ENCODE measurements at places on chromosomes 2 and 18. TPM values are rescaled to one million over a fixed set of nuclear protein-coding genes. Genes with fewer than 3 reads are reported as not detected.
A peak's percentile ranks its signal among the peaks of the same experiment; 100 is the strongest.

GRCh38 chr2:158143703-158144360 lies 42.2 kb downstream of the UPP2 start:
- DNase-seq = no peak

DNA sequence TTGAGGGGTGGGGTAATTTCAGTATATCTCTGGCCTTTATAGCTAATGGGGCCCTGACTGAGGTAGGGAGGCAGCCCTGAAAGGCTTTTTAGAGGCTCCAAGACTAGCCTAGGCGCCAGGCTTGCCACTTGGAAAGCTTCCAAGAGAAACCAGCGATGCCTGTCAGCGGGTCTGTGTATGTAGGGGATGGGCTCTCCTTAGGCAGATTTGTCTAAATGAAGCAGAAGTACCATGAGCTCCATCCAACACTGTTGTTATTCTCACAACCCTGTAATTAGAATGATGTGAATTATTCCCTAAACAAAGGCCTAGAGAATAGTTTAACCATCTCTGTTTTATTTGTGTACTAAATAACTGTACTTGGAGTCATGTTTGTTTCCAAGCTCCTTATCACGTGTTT lies 138.1 kb downstream of the B3GNT2 start:
- DNase-seq = no peak

GRCh38 chr2:215355801-215356200 lies 43.9 kb downstream of the ATIC start:
- no peak for DNase-seq

DNA sequence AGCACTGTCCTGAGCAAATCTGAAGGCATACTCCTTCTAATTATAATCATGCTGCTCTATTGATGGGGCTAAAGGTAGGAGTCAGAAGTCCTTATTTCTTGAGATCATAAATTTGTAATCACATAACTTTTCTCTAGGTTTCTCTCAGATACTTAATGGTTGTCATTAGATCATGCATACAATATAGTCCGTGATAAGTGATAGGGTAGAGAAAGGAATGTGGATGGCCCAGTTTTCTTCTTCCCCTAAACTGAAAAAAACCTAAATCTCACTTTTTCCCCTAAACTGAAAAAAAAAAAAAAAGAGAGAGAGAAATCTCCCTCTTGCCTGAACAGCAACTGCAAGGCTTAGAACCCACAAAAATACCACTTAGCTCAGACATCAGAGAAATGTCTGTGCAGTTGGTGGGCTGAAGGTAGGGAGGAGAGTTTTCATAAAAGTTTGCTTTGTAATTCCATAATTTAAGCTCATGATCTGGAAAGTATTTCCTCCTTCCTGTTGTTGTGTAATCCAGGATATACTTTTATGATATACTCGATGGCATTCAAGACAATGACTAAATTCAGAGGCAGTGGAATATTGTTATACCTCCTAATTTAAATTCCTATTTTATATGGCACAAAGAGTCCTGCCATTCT lies 79.3 kb upstream of the ITPRID2 start:
- DNase-seq = no peak

DNA sequence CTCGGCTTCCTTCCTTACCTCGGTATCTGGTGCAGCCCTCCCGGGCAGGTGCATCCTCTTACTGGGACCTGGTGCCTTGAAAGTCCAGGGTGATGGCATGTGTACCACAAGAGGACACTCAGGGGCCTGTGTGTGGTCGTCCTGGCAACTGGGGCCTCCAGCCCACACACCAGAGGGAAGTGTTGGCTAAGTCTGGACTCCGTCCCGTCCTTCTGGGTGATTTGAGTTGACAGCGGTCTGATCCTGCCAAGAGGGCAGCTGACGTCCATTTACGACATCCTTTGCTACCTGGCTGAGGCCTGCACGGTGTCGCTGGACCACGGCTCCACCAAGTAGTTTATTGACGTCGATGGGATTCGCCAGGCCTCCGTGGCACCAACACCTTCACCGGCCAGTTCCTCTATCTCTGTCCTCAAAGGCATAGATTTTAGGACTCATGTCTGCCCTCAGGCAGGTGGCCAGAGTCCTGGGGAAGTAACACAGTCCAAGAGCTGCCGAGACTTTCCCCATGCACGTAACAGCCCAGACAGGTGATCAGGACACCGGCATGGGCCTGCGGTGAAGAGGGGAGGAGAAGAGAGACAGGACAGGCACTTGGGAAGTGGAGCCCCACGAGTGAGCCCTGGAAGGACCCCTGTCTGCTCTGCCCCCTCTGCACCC lies 186.0 kb upstream of the HDAC4 start:
- no peak for DNase-seq

- DNase-seq = peak; percentile 56
Observed at GRCh38 chr18:49560624-49561288, 1.1 kb upstream of the LIPG start.

DNA sequence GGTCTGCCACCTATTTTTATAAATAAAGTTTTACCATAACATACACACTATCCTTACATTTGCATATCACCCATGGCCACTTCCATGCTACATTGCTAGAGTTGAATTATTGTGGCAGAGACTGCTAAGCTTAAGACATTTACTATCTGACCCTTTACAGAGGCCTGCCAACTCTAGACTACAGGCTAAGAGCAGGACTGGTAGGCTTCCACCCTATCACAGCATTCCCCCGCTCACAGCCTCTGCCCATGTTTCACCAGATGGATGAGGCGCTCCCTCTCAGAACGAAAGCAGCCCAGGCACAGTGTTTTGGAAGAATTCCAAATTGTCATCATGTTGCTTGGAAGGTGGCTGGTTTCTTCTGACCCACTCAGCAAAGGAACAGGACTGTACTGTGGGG lies 91.7 kb upstream of the SLC35G4 start:
- no peak for DNase-seq

- DNase-seq = no peak
Observed at GRCh38 chr18:7789856-7790552, 222.9 kb downstream of the PTPRM start.

GRCh38 chr2:153575171-153575853 lies 96.8 kb upstream of the RPRM start:
- no peak for DNase-seq

SMAD2 gene
- polyA plus RNA-seq = 99.6 TPM

SLC5A6 gene
- polyA plus RNA-seq = 36.7 TPM

XDH gene
- polyA plus RNA-seq = 0.03 TPM

All from right renal cortex interstitium (tissue), 3 donors.